Activated CD4-positive, CD25-positive, alpha-beta regulatory T cell treated with anti-CD3 and anti-CD28 coated beads, Interleukin-2, amount 50 U/mL, for 16 hours (primary cell): ENCODE measurements at places on chromosomes 4 and X.

DNA sequence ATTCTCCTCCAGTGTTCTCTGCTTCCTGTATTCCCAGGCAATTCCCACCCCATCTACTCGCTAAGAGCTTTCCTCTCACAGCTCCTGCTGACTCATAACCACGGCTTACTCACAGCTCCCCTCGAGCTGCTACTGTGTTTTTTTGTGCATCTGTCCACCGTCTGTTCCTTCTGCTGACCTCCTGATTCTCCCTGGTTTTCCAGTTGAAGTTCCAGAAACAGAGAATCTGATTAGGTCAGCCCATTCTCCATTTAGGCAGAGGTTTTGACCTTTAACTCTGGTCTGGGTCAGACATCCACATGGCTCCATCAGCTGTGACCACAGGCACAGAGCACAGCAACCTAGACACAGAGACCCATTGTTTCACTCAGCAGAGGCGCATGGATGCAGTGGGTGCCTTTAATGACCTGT is 5.5 kb upstream of the SMIM20 start:
- DNase-seq, result no peak

DNA sequence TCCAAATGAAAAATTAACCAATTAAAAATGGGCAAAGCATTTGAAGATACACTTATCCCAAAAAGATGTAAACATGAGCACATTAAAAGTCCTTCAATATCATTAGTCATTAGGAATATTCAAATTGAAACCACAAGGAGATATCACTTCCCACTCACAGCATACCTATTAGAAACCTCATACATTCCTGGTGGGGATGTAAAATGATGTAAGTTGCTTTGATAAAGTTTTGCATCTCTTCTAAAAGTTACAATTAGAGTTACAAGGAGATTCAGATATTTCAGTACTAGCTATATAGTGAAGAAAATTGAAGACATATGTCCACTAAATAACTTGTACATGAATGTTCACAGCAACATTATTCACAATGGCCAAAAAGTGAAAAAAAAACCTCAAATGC is 1109.3 kb upstream of the LCORL start:
- DNase-seq, result no peak

- DNase-seq, result no peak
Measured at GRCh38 chr4:186189656-186190055, 1.7 kb upstream of the CYP4V2 start.

- DNase-seq, result no peak
Measured at GRCh38 chrX:54306379-54306778, 51.5 kb downstream of the WNK3 start.

- no peak for DNase-seq
Measured at GRCh38 chr4:15400226-15400625, 27.6 kb upstream of the C1QTNF7 start.

- DNase-seq, result no peak
Measured at GRCh38 chr4:139814323-139815015, 148.8 kb downstream of the MGST2 start.

DNA sequence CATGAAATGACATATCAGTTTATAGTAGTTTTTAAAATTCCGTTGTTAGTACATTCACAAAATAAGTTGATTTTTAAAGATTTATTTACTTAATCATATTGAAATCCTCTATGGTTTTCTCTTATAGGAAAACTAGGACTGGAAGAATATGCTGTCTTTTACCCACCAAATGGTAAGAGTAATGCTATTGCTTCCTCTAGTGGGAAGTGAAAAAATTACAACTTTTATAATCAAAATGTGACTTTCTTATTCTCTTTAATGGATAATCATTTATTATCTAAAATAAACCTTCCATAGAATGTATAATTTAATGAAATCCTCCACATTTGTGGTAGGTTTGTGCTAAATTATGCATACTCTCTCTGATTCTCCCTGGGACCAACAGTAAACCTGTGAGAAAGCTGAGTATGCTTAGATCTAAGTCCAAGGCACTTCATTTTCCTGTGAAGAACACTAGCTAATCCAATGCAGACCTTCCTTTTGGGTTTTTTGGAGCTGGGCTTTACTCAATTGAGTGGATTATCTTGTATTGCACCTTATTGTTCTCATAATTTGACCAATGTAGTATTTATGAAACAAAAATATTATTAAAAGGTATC is 136.2 kb downstream of the TBC1D19 start:
- no peak for DNase-seq

DNA sequence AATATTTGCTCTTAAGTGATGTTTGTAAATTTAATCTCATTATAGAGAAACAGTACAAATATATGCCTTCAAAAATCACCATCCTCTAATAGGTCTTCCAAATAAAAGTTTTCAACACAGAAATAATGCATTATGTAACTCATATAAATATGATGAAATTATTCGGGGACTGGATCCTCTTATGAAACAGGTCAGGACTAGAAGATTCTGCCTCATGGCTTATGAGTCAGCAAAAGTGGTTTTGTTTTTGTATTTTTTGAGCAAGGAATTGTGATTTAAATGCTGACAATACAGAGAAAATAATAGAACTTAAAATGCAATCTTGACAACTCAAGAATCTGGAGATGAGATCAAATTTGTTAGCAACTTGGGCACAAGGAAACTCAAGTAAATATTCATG is 179.7 kb upstream of the NDP start:
- no peak for DNase-seq

DNA sequence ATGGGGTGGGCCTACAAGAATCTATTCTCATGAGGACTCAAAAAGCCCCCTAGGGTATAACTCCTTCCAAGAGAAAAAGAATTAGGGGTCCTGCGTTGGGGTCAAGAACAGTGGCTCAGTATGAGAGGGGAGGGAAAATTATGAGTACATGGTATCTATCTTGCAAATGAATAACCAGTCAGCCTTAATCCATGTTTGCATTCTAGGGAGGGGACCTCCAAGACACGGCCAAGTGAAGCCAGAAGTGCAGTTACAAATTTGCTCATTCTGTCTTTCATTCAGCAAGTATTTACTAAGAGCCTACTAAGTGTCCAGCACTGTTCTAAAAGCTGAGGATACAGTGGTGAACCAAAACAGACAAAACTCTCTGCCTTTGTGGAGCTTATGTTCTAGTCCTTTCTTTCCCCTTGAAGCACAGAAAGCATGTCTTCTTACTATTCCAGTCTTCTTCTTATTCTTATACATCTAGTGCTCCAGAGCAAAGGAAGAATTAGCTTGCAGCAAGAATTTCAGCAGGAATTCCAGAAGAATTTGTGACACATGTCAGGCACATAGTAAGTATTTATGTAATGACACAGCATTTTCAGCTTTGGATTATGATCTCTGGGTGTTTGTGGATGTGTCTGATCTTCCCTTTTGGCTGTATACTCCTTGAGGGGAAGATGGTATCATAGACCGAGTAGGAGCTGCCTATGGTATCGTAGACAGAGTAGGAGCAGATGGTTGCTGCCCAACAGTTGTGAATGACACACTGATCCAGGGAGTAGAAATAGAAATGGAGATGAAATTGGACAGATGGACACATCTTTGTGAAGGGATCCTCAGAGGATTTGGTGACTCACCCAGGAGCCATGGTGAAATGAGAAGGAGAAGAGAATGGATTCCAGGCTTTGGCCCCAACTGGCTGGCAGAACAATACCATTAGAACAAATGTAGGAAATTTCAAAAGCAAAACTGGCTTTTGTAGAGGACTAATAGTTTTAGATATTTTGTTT is 75.9 kb downstream of the COQ2 start:
- DNase-seq, result no peak

DNA sequence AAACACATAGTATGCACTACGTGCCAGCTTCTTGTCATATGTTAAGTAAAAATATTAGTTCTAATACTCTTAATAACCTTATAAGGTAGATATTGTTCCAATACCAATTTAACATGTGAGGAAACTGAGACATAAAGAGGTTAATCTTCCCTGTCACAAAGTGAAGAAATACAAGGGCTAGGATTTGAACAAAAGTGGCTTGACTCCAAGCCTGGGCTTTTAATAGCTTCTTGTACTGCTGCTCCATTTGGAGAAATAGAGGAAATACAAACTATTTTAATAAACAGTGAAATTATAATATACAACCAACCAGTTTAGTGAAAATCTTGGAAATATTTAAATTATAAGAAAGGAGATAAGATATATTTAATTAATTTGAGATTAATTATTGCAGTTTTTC is 33.2 kb downstream of the TLL1 start:
- DNase-seq, result no peak

DNA sequence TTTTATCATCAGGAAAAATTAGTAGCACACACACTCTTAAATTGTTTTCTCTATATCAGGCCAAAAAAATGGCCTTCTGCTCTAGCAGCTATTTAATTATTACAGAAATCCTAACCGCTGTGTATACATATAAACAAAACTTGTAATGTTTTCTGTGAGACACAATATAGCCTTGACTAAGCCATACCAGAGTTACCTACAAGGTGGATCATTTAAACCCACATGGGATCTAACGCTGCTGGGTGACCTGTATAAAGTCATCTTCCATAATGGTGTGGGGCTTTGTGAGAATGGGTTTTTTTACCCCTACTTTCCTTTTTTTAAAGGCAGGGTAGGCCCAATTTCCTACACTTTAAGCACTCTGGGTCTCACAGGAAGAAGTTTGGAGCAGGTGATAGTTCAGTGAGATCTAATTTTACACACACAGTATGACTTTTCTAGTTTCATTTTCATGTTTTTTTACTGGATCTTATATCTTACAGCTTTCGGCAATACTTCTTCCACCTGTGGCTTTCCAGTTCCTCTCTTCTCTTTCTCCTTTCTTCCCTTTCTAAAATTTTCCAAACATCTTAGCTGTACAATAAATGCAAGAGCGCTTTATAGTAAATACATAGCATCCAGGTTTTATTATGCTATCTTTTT is 66.9 kb upstream of the MMAA start:
- no peak for DNase-seq

GRCh38 chrX:96837808-96838207 is 45.9 kb upstream of the RPA4 start:
- DNase-seq, result no peak

GRCh38 chrX:138748480-138748879 is 37.0 kb upstream of the FGF13 start:
- DNase-seq, result no peak

- DNase-seq, result no peak
Measured at GRCh38 chr4:56657818-56658217, 23.3 kb downstream of the HOPX start.

- no peak for DNase-seq
Measured at GRCh38 chr4:77776182-77777134, 42.7 kb downstream of the CNOT6L start.

GRCh38 chr4:38562751-38563198 is 101.2 kb upstream of the KLF3 start:
- no peak for DNase-seq

- no peak for DNase-seq
Measured at GRCh38 chr4:52197306-52197705, 146.2 kb downstream of the SPATA18 start.

GRCh38 chr4:134308910-134309309 is 107.3 kb upstream of the PABPC4L start:
- no peak for DNase-seq

GRCh38 chrX:109352066-109352588 is 129.8 kb downstream of the GUCY2F start:
- DNase-seq, result no peak

GRCh38 chrX:12582649-12583048 is 208.6 kb upstream of the PRPS2 start:
- DNase-seq, result no peak

DNA sequence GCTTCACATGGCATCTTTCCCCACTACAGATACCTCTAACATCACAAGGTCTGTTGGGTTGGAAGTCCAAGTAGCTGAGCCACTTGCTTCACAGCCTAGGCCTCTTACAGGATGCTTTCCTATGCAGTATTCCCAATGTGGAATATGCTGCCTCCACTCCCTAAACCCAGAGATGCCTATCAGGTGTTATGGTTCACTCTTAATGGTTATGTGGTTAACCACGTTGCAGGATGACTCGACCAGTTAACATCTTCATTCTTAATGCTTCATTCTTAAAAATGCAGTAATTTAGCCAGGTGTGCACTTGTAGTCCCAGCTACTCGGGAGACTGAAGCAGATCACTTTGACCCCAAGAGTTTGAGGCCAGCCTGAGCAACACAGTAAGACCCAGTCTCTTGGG is 24.2 kb downstream of the HAUS3 start:
- no peak for DNase-seq

- no peak for DNase-seq
Measured at GRCh38 chr4:3253808-3254207, 4.8 kb downstream of the MSANTD1 start.
